Natural killer cell (primary cell): ENCODE measurements at places on chromosomes 7 and 10. TPM values are rescaled to one million over a fixed set of nuclear protein-coding genes. Genes with fewer than 3 reads are reported as not detected.

Gene LRRC17
- total RNA-seq: not detected

Gene NUPR2
- not detected for total RNA-seq

Gene CALCR
- not detected for total RNA-seq

Gene STEAP4
- not detected for total RNA-seq

Gene ZNF735
- total RNA-seq: not detected

DNA sequence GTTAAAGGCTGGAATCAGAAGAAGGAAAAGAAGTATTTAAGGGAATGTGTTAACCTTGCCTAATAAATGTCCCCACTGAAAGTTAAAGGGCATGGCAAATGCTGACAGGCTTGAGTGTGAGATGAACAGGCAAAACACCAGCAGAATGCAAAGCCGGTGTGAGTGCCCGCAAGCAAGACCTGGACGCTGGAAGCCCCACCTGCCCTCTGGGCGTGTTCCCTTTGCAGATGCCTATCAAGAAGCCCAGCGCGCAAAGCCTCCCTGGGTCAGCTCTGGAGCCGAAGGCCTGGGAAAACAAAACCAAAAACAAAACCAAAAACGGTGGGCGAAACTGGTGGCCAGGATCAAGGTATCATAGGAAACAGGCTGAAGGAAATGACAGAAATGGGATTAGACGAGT is 200.3 kb downstream of the SFMBT2 start:
- no peak for DNase-seq

- no peak for DNase-seq
Measured at GRCh38 chr7:113140956-113141355, 22.6 kb upstream of the SMIM30 start.

DNA sequence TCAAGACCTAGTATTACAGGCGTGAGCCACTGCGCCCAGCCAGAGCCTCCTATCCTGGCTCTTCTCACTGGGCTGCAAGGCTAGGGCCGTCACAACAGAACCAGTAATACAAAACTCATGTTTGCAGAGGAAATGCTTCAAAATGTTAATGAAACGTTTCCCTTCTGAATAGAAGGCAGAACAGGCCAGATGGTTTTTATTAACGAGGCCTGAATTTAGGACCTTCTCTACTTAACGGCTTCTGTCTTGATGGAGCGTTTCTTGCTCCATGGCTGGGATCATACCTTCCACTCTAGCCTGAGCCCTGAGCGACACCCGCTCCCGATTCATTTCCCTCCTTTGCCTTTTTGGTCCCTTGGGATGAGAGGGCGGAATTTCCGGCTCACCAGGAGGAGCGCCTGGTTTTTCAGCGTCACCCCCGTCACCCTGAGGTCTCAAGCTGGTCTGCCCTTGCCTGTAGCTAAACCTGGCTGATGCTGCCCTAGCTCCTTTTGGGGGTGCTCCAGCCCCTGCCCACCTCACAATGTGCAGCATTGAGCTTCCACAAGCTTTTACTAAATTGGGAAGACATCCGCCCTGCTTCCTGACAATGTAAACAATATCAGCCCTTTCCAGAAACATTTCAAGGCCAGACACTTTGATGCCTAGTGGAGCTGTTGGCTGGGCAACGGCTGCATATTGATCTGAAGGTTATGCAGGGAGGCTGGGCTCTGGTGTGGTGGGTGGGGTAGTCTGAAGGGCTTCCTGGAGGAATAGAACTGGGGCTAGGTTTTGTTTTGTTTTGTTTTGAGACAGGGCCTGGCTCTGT is 5.2 kb downstream of the CLIP2 start:
- no peak for DNase-seq

- DNase-seq: no peak
Measured at GRCh38 chr10:68517188-68517587, 10.1 kb downstream of the SLC25A16 start.

DNA sequence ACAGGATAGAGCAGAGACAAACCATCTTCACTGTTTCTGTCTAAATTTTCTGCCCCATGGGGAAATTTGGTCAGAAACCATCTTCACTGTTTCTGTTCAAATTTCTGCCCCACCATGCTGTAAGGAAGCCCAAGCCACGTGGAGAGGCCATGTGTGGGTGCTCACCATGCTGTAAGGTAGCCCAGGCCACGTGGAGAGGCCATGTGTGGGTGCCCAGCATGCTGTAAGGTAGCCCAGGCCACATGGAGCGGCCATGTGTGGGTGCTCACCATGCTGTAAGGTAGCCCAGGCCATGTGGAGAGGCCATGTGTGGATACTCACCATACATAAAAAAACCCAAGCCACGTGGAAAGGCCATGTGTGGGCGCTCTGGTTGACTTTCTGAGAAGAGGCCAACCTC is 1088.7 kb upstream of the AUTS2 start:
- no peak for DNase-seq

- DNase-seq: no peak
Measured at GRCh38 chr10:32246685-32247084, 100.3 kb downstream of the EPC1 start.
